AG10803 (cell line): ENCODE measurements at places on chromosomes 13 and 19.
A peak's percentile ranks its signal among the peaks of the same experiment; 100 is the strongest.

- DNase-seq = peak; percentile 76
Observed at GRCh38 chr13:110416131-110417025, 109.3 kb downstream of the COL4A2 start.

- peak; percentile 8 for DNase-seq
Observed at GRCh38 chr19:32309711-32310390, 35.6 kb upstream of the ZNF507 start.

DNA sequence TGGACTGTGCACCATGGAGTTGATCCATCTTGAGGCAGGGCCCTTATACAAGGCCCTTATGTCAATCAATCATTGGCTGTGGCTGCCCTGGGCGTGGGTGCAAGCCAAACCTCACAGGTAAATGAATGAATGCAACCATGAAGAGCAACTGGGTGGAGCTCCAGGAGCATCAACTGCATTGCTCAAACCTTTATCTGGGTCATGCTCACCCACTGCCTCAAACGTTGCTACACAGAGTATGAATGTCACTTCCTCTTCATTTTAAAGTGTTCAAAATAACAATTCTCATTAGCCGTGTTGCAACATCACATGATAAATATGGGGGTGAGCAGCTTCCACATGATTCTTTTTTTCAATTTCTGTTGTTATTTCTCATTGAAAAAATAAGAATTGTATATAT is 6.4 kb upstream of the ZNF333 start:
- no peak for DNase-seq

DNA sequence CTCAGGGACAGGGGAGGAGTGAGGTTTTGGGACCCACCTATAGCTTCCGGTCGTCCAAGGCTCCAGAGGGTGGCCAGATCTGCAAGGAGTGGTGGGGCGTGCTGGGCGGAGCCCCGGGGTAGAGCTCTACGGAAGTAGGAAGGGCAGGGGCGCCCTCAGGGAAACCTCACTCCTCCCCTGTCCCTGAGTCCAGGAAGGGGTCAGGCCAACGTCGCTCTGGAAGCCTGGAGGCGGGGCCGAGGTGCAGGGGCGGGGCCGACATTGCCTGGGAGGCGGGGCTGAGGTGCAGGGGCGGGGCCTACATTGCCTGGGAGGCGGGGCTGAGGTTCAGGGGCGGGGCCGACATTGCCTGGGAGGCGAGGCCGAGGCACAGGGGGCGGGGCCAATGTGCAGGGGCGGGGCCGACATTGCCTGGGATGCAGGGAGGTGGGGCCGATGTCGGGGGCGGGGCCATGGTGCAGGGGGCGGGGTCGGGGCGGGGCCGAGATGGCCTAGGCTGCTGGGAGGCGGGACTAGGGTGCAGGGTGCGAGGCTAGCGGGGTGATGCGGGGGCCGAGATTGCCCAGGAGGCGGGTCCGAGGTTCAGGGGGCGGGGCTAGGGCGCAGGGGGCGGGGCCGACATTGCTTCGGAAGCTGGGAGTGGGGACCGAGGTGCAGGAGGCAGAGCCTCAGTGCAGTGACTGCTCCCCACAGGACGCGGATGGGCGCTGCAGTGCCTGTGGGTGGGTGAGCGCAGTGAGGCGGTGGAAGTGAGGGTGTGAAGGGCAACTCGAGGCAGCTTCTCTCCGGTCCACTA is 4.9 kb upstream of the PALM start:
- DNase-seq = no peak

GRCh38 chr19:34232566-34233481 is 21.5 kb upstream of the GARRE1 start:
- DNase-seq = peak; percentile 94

- no peak for DNase-seq
Observed at GRCh38 chr19:21901861-21902260, 65.9 kb upstream of the ZNF43 start.

GRCh38 chr13:95833719-95834118 is 156.8 kb downstream of the DNAJC3 start:
- DNase-seq = peak; percentile 17

DNA sequence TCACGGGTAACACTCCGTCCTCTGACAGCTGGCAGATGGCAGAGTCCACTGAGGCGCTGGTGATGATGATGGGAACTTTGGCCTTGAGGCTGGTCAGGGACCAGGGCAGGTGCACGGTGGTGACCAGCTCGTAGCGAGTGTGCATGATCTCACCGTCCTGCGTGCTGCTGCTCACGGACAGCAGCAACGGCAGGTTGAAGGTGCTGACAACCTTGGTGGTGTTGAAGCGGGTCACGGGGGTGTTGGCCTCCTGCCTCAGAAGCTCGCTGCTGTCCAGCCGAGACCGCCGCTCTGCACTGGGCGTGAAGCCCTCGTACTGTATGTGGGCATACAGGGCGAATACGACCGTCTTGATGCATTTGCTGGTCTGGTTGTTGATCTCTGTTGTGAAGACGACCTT is 11.6 kb downstream of the ARRDC5 start:
- DNase-seq = no peak

GRCh38 chr19:38170334-38170733 is 53.7 kb downstream of the DPF1 start:
- DNase-seq = no peak

- DNase-seq = no peak
Observed at GRCh38 chr13:30493658-30494381, 28.1 kb upstream of the HMGB1 start.

DNA sequence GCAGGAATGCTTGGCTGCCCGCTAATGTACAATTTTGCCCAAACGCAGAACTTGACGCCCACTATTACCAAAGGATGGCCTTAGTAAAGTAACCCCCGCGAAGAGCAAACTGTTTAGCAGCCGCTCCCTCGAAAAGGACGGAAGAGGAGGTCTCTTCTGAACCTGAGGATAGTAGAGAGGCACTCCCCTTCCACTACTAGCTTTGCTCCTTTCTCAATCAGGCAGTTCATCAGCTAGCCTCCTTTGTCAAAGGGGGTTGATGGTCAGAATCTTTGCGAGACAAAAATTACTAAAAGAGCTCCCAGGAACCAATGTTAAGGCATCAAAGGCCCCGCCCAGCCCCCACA is 534 bp downstream of the CAB39L start:
- DNase-seq = peak; percentile 34

DNA sequence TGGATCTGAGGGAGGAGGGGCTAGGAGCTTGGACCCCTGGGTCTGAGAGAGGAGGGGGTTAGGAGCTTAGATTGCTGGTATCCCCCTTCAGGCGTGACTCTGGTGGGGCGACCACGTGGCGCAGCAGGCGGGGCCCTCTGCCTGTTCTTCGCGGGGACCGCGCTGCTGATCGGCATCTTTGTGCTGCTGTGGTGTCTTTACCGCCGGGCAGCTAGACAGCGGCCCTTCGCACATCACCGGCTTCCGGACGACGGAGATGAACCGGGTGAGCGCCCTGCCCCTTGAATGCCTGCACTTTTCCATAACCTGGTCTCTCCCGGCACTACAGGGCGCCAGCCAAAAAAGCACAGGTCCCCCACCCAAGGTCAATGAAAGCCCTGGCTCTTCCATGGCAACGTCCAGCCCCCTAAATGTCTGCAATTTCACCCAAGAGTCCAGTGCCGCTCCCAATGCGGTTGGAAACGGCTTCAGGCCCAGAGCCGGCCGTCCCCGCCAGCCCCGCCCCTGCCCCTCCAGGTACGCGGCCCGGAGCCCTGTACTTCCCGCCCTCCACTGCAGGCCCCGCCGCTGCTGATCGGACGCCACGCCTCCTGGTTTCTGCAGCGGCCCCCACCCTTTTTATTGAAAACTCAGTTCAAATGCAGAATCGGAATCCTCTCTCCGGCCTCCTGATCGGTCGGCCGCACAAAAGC is 2.8 kb downstream of the GFY start:
- no peak for DNase-seq

DNA sequence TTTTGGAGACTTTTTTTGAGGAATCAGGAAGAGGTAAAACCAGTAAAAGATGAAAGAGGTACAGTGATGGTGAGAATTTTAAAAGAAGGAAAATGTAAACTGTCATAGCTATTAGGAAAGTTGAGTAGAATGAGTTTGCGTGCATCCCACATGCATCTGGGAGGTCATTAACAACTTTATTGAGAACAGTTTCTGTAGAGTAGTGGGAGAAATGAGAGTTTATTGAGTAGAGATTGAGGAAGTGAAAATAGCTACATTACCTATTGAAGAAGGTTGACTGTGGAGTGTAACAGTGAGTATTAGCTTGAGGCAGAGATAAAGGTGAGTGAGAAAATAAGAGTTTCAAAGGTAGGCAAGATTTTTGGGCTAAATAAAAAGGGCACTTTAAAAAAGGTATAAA is 38.7 kb downstream of the BRCA2 start:
- DNase-seq = no peak

- DNase-seq = no peak
Observed at GRCh38 chr13:53206455-53206854, 177.8 kb downstream of the OLFM4 start.

DNA sequence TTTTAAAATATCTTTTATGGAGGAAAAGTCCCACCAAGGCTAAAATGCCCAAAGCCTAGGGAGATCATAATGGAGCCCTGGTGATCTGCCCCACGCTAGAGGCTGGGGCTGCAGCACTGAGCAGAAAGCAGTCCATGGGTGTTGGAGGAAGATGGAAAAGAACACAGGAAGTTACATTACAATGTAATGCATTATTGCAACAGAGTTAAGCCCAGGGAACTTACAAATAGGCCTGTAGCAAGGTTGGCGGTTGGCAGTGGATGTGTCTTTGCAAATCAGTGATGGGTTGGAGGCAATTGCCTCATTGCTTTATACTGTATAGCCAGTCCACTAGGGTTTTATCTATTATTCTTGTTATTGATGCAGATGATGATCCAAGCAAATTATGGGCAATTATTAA is 399.9 kb downstream of the NDFIP2 start:
- DNase-seq = no peak

DNA sequence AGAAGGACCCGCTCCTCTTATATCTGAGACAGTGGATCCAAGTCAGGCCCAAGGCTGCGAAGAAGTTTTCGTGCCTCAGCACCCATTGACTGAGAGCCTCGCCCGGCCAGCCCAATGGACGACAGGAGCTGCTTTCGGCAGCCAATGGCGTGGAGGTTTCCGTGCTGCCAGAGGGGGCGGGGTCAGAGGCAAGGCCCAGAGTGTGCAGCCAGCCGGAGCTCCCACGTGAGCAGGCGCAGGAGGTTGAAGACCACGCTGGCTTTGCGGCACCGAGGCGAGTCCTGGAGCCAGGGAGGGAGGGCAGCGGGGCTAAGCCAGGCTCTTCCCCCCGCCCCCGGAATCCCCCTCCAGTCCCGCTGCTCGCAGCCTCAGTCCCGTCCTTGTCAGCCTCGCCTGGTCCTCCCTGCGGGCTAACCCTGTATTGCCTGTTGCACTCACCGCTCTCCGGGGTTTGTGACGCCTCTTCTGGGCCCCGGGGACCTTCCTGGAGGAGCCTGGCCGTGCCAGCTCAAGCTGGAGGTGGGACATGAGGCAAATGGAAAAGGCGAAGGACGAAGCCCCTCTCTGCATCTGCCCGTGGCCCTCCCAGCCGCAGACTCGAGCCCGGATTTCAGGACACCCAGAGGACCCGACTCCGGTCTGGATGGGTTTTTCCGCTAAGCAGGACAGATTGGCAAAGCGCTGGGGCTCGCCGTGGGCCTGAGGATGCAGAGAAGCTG is 1.5 kb downstream of the IFNL4 start:
- no peak for DNase-seq

GRCh38 chr19:10045371-10045770 is 32.1 kb downstream of the RDH8 start:
- no peak for DNase-seq

GRCh38 chr19:53612762-53613526 is 18.9 kb upstream of the DPRX start:
- DNase-seq = no peak

GRCh38 chr19:8403098-8403819 is 9.8 kb upstream of the MARCHF2 start:
- DNase-seq = no peak

- peak; percentile 91 for DNase-seq
Observed at GRCh38 chr13:29520671-29521070, 74.8 kb downstream of the SLC7A1 start.

DNA sequence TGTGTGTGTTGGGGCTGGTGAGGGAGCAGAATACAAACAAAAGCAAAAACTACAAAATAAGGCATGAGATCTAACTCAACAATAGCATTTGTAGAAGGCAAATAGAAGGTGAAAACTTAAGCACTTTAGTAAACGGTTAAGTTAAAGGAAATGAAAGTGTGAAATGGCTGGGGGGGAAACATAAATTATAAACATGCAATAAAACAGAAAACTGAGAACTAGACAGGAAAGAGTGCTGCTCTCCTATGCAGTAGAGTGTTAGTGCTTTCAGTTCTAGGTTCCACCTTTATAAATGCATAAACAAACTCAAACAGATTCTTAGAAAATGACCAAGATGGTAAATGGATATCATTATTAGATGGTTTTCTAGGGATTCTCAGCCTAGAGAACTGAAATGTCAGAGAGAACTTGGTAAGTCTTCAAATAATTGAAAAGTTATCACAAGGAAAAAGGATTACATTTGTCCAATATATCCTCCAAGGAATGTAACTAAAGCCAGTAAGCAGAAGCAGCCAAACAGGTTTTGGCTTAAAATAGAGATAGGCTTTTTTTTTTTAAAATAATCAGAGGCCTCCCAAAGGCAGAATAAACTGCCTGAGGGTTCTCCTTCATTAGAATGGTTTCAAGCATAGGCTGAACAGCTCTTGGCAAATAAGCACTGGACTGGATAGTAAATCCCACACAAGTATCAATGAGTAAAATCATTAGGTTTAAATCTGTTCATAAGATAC is 23.3 kb downstream of the RBM26 start:
- no peak for DNase-seq

GRCh38 chr13:85230691-85231093 is 568.5 kb downstream of the SLITRK6 start:
- DNase-seq = no peak

GRCh38 chr13:112723771-112724170 is 33.9 kb downstream of the ATP11A start:
- no peak for DNase-seq

DNA sequence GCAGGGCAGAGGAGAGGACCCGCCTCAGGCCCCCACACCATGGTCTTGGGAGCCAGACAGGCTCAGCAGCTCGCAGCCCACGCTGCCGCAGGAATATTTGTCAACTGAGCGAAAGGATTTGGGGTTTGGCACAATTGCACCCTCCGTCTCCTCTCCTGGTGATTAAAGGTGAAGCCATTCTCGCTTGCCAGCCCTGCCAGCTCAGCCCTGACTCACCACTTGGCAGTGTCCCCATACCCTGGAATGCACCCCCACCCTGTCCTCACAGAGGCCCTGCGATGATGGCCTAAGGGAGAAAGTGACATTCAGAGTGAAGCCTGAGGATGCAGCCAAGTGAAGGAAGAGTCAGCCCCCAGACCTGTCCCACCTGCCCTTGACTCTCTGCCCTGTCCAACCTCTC is 18.8 kb downstream of the CYTH2 start:
- peak; percentile 87 for DNase-seq

GRCh38 chr13:46569456-46569855 is 16.5 kb downstream of the LRCH1 start:
- DNase-seq = no peak

DNA sequence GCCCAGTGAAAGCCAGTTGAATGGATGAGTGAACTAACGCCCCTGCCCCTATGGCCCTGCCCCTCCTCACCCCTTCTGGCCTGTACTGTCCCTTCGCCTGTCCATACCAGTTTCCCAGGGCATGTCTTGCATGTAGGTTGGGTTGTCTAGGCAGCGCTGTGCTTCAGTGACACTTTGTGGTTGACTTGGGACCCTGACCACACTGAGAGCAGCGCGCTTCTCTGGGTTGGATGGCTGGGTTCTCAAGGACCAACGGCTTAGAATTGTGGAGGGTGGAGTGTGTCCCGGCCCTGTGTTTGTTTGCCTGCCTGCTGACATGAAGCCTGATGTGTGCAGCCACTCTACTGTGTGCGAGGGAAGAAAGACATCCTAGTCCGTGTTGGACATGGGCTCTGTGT is 15.8 kb downstream of the GATAD2A start:
- DNase-seq = no peak

- peak; percentile 73 for DNase-seq
Observed at GRCh38 chr19:51660975-51661600, 14.5 kb upstream of the SIGLEC14 start.
